ENCODE measurements at places on chromosomes 5 and 9.

DNA sequence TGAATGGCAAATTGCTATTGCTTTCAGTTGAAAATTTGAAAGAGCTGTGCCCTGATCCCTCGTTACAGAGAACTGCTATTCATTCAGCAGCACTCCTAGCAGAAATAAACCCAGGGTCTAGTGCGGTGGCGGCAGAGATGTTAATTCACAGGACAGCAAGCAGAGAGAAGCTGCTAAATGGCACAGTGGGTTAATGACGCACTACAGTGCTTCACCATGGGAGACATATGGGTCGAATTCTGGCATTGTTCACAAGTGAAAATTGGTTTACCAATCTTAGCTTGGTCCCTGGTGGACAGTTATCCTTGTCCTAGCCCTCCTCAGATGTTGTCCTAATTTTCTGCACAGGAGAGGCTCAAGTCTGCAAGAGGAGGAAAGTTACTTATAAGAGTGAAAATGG, 807.4 kb downstream of the TLE1 start:
- no peak for DNase-seq

DNA sequence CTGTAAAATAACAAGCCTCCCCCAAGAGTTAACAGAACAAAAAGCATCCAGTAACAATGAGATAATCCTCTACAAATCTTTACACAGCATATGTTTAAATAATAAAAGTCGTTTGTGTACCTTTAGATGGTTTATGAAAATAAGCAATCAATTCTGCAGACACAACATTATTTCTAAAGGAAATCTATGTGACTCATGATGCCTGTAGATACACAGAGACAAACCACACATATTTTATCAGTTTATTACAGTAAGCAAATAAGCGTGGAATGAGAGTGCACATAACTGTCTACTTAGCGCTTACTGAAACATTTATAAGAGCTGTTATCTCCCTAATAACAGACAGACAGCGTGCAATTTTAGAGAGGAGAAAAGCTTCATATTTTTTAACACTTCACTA, 243.6 kb downstream of the AP3B1 start:
- DNase-seq: no peak

DNA sequence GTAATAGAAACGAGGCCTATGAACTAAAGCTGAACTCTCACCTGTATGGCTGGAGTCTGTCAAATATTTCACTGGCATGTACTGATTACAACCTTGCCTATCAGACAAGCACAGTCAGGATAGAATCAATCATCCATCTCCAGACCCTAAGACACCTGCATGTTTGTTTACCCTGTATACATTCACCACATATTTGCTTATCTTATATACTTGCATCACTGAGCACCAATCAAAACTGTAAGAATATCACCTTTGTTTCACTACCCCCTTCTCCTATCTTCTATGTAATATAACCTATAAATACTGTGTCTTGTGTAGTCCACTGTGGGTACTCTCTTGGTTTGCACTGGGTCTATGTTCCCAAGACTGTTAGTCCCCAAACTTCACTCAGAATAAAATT, 1085.7 kb downstream of the TAF11L14 start:
- DNase-seq: no peak

DNA sequence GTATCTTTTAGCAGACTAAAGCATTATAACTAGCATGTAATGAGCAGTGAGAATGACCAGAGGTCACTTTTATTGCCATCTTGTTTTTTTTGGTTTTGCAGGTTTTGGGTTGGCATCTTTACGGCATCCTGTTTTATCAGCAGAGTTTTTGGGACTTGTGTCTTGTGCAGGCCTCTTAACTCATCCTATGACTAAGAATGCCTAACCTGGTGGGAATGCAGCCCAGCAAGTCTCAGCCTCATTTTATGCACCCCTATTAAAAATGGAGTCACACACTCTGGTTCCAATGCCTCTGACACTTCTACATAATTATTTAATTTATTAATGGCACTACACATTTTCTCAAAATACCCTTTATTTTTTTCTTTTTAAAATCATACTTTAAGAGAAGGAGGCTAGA, 726.5 kb upstream of the RIOK2 start:
- no peak for DNase-seq

DNA sequence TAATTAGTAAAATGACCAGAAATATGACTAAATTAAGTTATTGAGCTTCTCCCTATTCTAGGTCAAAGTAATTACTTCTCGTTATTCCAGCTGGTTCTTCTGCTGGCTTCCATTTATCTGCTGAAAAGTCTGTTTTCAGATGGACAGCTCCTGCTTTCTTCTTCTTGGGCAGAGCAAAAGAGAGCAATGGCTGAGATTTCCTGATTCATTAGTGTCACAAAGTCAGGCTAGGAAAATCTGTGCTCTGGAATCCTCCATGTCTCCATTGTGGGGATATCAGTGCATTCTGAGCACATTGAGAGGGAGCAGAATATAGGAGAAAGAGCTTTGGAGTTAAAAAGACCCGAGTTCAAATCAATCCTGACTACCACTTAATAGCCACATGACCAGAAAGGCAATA, 33.7 kb upstream of the NRG2 start:
- no peak for DNase-seq

- no peak for DNase-seq
These were observed 28.3 kb upstream of the GOLPH3 start for GRCh38 chr5:32202394-32202793.

DNA sequence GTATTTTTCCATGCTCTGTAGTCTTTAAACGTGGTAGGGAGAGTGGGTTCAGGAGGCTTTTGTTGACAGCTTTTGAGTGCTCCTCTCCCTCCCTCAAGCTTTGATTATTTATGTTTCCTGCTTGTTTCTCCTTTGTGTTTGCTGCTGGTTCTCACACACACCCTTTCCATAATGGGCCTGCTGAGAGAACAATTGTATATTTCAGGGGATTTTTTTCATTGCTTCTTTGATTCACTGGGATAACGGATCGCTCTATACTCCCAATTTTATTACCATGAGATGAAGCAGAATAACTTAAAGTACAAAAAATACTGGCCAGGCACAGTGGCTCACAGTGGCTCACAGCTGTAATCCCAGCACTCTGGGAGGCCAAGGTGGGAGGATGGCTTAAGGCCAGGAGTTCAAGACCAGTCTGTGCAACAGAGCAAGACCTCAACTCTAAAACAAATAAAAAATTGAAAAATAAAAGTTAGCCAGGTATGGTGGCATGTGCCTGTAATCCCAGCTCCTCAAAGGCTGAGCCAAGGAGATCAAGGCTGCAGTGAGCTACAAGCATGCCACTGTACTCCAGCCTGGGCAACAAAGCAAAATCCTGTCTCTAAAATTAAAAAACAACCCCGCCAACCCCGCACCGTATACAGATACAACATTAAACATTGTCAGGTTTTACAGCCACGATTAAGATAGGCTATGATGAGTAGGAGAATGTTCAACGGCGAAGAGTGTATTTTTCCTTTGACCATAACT, 66.9 kb downstream of the USP20 start:
- DNase-seq: no peak

- DNase-seq: no peak
These were observed 342.2 kb upstream of the ZNF608 start for GRCh38 chr5:125088522-125089105.
